ENCODE measurements at places on chromosomes 4 and X.

DNA sequence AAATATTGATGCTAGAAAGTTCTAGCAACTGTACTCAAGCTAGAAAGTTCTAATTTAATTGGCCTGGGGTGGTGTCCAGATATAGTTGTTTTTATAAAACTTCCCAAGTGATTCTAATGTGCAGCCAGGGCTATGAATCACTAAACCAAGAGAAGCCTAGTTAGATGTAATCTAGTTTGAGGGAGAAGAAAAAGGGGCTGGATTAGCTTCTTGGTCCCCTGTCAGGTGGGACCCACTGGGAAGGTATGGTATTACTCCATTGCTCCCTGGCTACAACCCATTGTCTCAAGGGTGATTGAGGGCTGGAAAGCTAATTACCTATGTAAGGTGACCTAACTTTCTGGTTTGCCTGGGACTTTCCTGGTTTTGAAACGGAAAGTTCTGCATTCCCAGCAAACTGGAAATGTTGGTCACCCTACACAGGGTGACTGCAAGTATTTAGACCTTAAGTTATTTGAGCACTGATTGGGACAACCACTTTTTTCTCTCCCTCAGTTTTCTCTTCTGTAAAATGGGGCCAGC lies 23.9 kb upstream of the MSN start:
- no peak for DNase-seq

- no peak for DNase-seq
Measured at GRCh38 chrX:75076429-75076828, 79.7 kb downstream of the ABCB7 start.

DNA sequence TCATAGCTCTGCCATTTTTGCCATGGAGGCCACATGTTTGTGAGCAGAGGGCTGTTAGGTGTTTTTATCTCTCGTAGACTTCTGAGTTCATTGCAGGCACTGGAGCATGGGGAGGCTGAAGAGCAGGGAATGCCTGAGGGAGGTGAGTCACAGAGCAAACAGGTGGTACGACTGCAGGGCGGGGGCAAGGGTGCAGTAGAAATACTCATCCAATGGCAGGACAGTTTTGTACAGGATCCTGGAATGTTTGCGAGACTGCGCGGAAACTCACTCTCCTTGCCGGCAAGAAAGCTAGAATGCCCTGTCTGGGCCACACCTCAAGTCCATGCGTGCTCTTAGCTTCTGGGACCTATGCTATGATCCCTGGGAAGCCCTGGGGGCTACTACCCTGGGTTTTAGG lies 20.0 kb upstream of the VCX2 start:
- no peak for DNase-seq

GRCh38 chr4:82708982-82709381 lies 89.6 kb downstream of the SCD5 start:
- no peak for DNase-seq

GRCh38 chr4:54359919-54360650 lies 131.0 kb downstream of the PDGFRA start:
- no peak for DNase-seq
